Bronchial epithelial cell (primary cell): ENCODE measurements at places on chromosomes 3 and 15. TPM values are rescaled to one million over a fixed set of nuclear protein-coding genes. Genes with fewer than 3 reads are reported as not detected.
A peak's percentile ranks its signal among the peaks of the same experiment; 100 is the strongest.

ISLR gene
- total RNA-seq = 0.26 and 0.53 TPM in 2 replicates

ZBTB20 gene
- 3.5 and 3.9 TPM in 2 replicates for total RNA-seq

MUC13 gene
- total RNA-seq = not detected in 2 replicates

SERPINI2 gene
- not detected in 2 replicates for total RNA-seq

SCAANT1 gene
- total RNA-seq = not detected in 2 replicates

FGD5 gene
- not detected in 2 replicates for total RNA-seq

GNB4 gene
- total RNA-seq = 10.9 and 15.8 TPM in 2 replicates

CLSTN2 gene
- under 0.01 and 0.26 TPM in 2 replicates for total RNA-seq

CPNE9 gene
- not detected in 2 replicates for total RNA-seq

RTP1 gene
- not detected in 2 replicates for total RNA-seq

CCDC191 gene
- 1.6 and 1.9 TPM in 2 replicates for total RNA-seq

ERICH6 gene
- total RNA-seq = under 0.01 TPM in 1 of 2 replicates, not detected in the other

DNA sequence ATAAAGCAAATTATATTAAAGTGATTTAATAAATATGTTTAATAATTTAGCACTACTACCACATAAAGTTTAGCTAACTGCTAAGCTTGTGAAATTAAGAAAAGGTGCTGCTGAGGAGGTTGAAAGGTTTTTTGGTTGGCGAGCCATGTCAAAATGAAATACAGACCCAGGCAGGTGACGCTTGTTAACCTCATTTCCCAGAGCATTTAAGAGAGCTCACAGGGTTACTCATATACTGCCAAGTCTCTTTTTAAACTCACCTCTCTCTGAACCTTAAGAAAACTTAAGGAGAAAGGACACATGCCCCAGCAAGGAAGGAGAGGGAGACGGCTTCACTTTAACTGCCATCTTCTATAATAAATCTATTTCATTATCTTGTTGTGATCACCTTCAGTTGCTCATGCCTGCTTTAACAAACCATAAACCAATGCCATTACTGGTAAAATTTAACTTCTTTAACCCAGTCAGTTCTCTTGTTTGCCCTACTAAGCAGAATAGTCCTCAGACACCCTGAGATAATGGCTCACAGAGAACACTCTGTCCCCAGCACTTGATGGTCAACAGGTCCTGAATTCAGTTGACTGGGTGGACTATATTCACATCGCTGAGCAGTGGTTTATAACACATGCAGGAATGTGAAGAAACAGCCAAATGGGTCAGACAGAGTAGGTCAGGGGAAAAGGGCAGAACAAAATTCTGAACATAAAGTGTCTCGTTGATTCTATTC, 540.1 kb downstream of the UNC13C start:
- DNase-seq = no peak

DNA sequence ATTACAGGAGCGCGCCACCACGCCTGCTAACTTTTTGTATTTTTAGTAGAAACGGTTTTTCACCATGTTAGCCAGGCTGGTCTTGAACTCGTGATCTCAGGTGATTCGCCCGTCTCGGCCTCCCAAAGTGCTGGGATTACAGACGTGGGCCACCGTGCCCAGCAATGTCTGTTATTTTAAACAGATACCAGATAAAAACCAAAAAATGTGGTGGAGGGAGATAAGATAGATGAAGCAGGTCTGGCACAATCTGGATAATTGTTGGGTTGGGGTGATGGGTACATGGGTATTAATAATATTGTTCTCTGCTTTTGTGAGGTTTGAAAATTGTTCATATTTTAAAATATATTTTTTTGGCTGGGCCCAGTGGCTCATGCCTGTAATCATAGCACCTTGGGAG, 4.7 kb downstream of the RNF111 start:
- no peak for DNase-seq

GRCh38 chr3:28669870-28670269, 321.2 kb upstream of the AZI2 start:
- DNase-seq = no peak

- no peak for DNase-seq
These were observed 419.4 kb downstream of the GRM7 start for GRCh38 chr3:7280318-7280717.

DNA sequence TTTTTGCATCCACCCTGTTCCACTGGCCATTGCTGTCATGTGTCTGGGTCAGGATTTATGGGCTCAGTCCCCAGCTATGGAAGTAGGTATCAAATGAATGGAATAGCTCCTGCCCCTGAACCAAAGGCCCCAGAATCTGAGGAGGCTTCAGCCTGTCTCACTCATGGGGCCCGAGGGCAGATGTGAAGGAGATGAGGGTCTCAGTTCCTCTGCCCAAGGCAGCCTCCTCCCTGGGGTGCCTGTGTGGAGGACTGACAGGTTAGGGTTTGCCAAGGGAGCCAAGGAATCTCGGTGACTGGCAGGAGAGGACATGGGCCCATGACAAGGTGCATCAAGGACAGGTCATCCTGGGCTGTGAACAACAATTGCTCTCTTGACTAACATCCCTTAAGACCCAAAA, 70.4 kb downstream of the CPN2 start:
- DNase-seq = no peak

- DNase-seq = no peak
These were observed 25.4 kb downstream of the PPP2R3A start for GRCh38 chr3:135990903-135991302.

GRCh38 chr15:93823971-93824913, 407.1 kb upstream of the MCTP2 start:
- no peak for DNase-seq

DNA sequence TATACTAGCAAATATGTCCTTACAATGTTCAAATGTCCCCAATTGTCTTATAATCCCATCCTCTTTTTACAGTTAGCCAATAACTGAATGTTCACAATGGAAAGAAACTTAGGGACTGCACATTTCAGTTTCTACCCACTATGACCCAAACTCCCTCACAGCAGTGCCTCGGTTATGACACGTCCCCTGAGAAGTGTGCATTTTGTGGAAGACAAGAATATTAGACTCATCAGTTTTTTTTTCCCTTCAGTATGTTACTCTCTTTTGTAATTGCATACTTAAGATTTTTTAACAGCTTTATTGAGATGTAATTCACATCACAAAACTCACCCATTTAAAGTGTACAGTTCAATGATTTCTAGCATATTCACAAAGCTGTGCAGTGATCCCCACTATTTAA, 64.8 kb downstream of the IGF2BP2 start:
- DNase-seq = no peak

DNA sequence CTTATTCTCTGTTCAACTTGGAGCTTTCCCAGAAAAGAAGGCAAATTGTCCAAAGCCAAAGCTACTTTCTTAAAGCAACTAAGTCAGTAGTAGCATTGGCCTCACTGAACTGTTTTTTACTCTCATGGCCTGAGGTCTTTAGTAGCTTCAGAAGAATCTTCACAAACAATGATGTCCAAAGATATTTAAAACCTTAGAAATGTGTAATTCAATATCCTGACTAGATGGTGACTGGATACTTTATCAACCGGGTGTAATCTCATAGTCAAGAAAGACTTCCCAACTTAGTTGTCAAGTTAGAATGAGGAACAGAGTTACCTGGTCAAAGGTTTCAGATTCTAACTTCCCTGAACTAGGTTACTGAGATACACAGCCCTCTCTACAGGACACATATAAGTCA, 226.3 kb upstream of the ARHGEF26 start:
- no peak for DNase-seq

- DNase-seq = peak; percentile 27
These were observed 40.8 kb downstream of the ZBTB11 start for GRCh38 chr3:101635954-101636798.

- DNase-seq = no peak
These were observed 108.6 kb downstream of the TMEM266 start for GRCh38 chr15:76168237-76168984.

DNA sequence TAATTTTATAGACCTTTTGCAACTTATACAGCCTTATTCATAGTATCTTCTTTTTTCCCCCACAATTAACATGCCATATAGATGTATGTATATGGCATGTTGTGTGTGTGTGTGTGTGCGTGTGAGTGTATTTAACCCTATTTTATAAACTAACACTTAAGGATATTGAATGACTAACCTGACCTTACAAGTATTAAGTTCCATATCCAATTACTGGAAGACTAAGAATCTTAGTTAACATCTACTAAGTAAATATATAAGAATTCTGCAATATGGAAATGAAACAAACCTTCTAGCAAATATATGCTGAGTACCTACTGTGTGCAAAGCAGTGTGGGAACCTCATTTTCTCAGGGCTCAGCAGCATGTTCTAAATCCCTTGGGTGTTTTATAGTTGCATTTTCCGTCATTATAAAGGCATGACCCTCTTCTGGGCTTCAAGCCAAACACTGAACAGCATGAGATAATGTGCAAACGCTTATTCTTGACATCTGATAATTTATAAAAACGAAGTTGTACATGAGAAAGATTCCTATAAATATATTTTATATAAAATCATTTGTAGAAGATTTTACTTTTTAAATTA, 105.5 kb downstream of the NLGN1 start:
- no peak for DNase-seq

- DNase-seq = peak; percentile 15
These were observed 8.5 kb downstream of the PPCDC start for GRCh38 chr15:75031848-75032247.

- DNase-seq = no peak
These were observed 15.9 kb downstream of the BSN start for GRCh38 chr3:49570028-49570654.

DNA sequence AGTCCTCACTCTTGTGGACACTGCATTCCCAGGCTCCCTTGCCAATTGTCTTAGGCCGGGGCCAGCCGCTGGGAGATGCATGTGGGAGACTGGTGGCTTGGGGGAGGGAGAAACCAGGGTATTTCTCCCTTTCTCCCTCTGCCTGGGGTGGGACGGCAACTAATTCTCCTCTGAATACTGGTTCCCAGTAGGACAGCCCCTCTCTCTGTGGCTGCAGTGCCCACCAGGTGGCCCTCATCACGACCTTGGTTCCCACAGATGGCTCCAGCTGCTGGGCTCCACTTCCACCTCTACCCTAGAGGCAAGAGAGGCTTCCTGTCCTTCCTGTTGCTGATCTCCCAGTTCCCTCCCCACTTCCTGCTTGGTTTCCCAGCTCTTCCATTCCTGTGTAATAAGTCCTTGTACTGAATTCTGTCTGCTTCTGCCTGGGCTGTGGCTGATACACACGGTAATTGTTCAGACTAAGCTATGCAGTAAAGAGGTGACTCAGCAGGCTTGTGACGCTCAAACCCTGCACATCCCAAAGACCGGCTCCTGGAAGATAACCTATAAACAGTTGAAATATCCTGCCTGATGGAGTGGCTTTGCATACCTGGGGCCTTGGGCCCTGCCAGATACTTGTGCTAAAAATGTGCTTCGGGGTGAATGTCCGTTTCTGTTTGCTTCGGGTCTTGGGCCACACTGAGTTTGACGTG, 20.4 kb upstream of the COPG1 start:
- peak; percentile 83 for DNase-seq

DNA sequence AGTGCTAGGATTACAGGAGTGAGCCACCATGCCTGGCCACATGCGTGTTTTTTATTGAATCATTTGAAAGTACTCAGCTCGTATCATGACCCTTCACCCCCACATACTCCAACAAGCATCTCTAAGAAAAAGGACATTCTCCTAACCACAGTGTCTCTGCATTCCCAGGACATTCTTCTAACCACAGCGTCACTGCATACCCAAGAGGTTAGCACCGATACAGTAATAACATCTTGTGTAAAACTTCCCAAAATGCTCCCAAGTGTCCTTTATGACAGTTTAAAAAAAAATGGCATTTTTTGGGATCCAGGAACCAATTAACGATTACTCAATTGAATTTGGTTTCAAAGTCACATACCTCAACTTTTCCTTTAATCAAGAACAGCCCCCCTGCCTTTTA, 39.6 kb downstream of the FLNB start:
- no peak for DNase-seq

GRCh38 chr3:25288413-25288812, 139.7 kb upstream of the RARB start:
- DNase-seq = no peak

DNA sequence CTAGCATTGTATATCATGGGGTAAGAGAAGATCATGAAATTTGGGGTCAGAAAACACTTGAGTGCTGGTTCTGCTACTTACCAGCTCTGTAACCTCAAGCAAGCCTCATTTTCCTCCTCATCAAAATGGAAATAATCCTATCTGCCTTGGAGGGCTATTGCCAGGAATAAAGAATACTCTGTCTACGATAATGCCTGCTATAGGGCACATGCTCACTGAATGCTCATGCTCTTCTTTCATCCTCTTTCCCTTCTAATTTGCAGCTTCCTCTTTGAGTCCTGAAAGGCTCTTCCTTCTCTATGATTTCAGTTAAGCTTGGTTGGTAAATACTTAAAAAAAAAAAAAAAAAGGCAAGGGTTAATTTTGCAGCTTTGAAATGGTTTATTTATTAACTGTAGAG, 12.8 kb downstream of the RTP1 start:
- no peak for DNase-seq

- no peak for DNase-seq
These were observed 33.7 kb downstream of the ADCY5 start for GRCh38 chr3:123414973-123415775.

DNA sequence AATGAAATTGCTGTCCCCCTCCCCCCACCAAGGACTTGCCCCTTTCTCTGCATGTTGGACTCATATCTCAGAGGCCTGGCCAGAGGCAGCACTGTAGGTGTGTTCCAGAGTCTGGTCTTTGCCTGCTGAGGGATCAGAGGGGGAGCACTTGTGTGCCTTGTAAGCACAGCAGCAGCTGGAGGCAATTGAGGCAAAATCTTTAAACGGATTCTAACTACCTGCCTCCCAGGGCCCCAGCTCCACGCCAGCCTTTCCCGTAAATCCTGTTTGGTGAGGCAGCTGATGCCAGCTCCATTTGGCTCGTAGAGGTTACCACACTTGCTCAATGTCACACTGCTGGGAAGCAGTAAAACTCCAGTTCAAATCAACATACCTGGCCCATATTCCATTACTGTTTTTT, 2.3 kb upstream of the IDH2 start:
- DNase-seq = peak; percentile 52

DNA sequence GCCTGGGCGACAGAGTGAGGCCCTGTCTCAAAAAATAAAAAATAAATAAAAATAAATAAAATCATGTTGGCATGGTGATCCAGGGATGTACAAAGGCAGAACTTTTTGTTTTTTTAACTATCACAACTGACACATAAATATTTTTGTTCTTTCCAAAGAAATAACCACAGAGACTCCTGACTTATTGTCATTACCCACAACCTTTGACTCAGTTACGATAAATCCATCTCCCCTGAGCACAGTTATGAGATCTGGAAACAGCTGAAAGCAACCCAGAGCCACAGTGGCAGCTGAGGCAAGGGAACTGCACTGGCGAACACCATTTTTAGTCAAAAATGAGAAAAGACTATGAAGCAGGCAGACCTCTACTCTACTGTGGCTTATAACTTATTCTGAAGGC, 24.0 kb downstream of the OSBPL10 start:
- no peak for DNase-seq
